H4 (cell line): ENCODE measurements at places on chromosomes 1 and 21.
A peak's percentile ranks its signal among the peaks of the same experiment; 100 is the strongest.

GRCh38 chr1:109396871-109397580 lies 692 bp downstream of the SORT1 start:
- DNase-seq: no peak

DNA sequence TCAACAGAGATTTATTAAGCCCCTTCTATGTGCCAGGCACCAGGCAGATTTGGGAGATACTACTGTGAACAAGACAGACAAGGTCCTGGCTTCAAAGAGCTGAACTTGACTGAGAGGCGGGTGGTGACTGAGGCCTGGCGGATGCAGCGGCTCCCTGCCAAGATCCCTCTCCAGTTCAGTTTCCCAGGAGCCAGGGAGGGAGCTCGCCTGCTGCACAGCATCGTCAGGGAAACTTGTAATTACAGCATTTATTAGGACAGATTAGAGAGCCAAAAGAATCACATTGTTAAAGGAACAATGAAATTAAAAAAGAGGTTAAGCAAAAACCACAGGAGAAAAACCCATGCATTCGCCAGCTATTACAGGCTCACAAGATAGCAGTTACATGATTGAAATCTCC lies 55.3 kb downstream of the ETS2 start:
- DNase-seq: no peak

DNA sequence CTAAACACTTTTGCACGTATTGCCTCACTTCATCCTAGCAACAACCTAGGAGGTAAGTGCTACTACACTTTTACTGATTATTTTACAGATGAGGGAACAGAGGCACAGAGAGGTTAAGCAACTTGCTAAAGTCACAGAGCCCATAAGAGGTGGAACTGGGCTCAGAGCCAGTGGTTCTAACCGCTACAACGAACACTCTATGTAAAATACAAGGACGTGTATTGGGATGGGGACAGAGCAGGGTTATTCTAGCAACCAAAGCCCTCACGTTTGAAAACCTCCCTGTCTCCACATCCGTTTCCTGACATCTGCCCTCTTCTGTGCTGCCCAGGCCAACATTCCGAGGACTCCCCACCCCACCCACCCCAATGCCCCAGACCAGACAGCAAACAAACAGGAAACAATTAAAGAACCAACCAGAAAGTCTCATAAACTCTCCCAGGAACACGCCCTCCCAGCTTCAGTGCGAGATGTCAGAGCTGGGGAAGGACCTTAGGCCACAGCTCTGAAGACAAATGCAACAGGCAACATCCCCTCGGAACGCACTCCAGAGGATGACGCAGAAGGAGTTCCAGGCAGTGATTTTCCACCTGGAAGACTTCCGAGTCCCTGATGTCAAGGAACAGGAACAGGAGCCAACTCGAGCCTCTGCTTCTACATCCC lies 41.1 kb downstream of the GLIS1 start:
- peak; percentile 66 for DNase-seq

DNA sequence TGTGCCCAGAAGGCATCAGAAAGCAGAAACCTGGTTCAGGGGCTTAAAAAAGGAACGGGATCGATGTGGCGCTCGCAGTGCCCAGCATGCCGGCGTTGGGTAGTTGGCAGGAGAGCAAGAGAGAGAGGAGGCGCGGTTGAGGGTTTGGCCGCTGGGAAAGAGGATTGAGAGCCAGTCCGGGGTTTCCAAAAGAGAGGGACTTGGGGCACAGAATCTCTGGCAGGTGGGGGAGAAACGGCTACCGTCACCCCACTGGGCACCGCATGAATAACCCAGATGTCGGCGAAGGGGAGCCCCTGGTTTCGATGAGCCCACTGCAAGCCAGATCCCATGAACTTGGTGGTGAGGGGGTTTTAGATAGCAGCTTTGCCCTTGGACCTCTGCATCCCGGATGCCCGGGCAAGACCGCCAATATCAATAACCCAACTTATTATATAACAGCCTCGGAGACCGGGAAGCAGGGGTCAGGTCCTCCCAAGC lies 60.4 kb upstream of the ACOT11 start:
- no peak for DNase-seq

DNA sequence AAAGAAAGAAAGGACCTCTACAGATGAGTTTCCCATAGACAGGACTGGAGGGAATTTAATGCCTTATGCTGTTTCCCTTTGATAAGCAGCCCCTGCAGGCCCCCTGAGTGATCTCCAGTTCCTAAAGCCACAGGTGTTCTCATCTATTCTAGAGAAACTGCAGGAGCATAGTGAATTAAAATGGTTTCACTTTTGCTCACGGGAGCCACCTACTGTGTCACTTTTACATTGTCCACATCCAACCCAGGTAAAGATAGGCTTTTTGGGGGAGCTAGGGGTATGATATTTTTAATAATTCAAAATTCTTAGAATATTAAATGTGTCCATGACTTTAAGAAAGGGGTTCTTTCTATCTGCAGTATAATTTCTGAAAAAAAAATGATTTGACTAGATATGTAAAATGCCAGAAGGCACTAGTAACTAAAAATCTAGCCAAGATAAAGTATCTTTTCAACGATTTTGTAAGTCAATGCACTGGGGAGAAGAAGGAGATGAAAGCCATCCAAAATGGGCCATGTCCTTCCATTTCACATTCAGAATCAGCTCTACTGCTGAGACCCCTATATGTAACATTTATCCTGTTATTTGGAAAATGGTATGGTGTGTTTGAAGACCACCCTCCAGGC lies 267.3 kb upstream of the DUSP10 start:
- DNase-seq: peak; percentile 30

- DNase-seq: no peak
Measured at GRCh38 chr21:30924146-30924700, 42.8 kb upstream of the KRTAP11-1 start.

GRCh38 chr1:19949016-19949415 lies 25.6 kb upstream of the PLA2G2E start:
- peak; percentile 48 for DNase-seq

- DNase-seq: peak; percentile 94
Measured at GRCh38 chr1:152048416-152049009, 11.7 kb upstream of the S100A11 start.

DNA sequence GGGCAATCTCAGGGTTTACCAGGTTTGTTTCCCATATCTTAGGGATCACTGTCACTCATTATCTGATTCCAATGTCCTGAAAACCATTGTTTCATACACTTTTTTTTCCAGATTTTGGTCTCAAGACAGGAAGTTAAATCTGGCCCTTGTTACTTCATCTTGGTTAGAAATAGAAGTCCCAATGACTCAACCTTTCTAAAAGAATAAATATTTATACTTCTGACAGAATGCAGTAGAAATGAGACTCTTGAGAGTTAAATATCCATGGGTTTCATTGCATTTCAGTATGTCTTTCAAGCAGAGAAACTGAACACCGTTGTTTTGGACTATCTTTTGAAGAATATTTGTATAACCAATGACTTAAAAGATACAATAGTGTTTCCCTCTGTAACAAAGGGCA lies 19.8 kb upstream of the VCAM1 start:
- DNase-seq: peak; percentile 57

DNA sequence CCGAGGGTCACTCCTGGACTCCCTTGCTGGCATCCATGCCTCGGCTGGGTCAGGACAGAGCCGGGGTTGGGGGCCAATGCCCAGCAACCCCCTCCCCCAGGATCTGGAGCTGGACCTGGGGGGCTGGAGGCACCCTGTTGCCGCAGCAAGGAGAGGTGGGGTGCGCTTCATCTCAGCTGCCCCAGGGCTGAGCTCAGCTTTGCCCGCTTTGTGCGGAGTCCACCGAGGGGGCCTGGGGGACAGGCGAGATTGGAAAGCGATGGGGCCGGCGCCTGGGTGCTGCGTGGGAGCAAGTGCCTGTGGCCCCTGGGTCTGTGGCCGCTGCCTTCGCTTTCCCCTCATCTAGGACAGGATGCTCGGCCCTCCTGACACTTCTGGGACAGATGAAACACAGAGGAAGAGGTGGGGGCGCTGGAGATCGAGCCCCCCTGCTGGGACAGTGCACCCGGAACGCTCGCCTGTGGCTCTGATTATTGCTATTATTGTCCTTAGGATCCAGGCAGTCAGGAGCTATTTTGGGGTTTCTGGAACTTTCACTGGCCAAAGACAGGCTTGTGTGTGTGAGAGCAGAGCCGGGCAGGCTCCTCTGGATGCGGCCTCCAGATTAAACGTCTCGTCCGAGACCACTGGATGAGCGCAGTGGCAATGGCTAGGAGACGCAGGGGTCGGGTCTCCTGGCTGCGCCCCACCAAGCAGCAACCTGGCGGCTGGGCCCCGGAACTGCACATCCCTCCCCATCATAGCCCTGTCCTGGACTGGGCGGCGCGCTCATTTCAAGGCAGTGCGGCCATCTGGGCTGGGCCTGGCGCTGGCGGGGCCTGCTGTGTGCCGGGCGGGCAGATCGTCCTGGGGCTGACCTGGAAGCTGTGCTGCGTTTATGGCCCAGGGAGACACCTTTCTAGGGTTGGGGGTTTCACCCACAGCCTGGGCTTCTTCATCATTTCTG lies 13.8 kb downstream of the PRDM16 start:
- no peak for DNase-seq

DNA sequence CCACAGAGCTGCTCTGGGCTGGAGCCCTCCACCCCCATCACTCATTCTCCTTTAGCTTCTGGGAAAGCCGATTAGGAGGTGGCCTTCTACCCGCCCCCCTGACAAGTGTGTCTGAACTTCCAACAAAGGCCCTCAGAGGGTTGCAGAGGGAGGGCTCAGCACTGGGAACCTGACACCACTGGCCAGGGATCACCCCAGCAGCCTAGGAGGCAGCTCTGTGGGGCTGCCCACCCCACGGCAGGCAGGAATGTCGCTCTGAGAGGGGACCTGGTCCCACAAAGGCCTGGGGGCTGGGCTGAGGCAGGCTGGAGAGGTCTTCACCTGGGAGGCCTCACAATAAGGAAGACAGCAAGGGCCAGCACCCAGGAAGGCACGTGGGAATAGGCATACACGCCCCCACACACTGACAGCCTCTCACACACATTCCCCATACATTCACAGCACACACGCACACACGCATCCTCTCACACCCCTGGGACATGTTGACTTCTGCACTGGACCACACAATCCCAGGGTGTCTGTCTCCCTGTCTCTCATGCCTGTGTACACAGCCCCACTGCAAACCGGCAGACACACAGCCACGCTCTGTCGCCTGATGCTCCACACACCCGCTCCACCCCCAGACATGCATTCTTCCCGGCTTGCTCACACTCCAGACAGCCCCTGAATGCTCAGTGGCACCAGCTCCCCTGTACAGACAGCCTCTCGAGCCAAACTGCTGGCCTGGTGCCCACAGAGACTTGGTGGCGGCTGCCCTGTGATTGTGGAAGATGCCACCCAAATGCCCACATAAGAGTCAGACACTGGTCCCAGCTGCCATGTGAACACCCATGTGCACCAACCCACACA lies 30.7 kb downstream of the DMBX1 start:
- peak; percentile 85 for DNase-seq

GRCh38 chr1:37315371-37315846 lies 159.0 kb upstream of the ZC3H12A start:
- no peak for DNase-seq
